ENCODE measurements at places on chromosomes 11 and 22.

GRCh38 chr11:46942172-46942571, 5.6 kb downstream of the CSTPP1 start:
- peak; percentile 59 for DNase-seq

DNA sequence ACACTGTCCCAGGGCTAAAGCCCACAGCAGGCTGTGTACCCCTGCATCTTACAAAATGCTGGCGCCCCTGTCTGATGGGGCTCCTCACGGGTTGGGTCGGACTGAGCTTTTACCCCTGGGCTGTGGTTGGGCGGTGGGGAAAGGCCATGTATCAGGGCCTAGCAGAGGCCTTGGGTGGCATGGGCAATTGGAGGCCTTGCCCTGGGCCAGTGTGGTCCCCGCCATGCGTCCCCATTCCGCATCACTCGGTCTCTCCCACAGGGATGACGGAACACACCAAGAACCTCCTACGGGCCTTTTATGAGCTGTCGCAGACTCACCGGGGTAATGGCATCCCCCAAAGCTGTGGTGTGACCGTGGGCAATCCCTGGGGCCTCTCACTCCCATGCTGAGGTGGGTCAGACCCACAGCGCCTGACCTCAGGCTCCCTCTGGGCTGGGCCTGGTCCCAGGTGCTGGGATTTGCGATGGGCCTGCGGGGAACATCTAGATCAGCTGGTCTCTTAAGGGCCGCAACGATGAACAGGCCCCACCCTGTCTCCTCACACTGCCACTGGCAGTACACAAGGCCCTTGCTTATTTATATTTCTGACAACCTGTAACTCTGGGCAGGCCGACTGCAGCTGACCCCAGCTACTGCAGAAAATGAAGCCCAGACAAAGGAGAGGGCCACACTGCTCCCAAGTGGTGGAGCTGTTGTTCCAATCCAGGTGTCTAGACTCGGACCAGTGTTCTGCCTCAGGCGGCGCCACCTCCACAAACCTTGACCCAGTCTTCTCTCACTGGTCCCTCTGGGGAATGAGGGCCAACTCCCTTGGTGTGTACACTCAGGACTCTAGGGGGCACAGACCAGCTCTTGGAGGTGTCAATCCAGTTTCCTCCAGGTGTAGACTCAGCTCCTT, 12.3 kb downstream of the SLC16A8 start:
- DNase-seq = no peak

DNA sequence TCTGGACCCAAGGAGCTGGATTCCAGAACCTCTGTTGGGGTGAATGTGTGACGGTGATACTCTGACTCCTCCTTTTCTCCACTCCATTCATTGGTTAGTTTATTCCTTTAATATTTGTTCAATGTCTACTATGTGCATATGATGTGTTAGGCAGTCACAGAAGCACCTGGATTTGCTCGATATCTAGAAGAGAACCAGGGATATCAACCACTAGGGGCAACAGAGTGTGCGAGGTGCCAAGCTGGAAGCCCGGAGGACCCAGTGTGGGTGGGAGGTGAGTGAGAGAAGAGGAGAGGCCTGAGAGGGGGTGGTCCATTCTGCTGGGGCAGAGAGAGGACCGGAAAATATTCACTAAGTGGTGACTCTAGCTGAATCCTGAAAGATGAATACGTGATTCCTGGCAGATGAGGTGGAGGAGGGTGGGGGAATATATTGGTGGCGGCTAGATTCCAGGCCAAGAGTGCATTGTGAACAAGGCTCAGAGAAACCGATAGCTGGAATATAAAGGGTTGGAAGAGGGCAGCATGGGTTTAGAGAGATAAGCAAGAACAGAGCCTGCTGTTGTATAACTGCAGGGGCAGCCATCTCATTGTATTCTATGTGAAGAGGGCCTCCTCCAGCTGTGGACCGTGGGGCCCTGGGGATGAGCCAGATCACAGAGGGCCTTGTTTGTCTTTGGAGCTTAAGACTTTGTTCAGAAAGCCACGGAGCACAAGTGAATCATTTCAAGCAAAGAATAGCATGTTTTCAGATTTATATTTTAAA, 6.9 kb upstream of the TIMP3 start:
- DNase-seq = peak; percentile 58

DNA sequence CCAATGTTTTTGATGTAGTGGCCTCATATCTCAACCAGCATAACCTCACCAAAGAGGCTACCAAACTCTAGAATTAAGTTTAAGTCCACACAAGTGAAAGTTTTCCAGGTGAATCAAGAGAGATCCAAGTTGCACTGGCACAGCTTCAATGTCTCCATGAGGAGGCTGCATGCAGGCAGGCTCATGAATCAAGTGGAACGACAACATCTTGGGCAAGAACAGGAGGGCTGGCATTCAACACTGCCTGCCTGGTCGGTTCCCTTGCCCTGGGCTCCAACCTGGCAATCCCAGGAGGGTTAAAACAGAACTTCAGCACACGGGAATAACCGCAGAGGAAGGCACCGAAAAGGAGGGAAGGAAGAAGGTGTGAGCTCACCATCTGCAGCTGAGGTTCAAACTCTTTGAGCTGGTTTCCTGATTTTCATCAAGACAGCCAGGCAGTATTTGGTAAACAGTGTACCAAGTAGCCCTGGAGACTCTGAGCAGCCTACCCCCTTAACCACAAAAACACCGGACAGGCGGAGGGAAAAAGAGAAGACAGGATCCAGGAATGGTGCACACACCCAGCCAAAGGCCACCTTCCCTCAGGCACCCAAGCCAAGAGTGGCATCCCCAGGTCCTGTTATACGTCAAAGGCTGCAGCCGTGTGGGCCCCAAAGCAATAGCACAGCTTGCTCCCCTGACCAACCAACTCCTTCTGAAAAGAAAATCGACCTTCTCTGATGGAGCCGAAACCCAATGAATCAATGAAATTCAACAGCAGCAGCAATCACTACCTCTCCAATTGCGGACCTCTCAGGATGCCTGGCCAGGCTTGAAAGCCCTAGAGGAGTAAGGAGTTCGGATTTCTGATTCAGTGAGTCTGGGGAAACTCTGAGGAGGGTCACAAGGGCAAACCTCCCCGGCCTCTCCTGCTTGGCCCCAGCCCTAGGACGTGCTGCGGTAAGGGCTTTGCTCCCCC, 1.3 kb downstream of the PACSIN2 start:
- DNase-seq = peak; percentile 45

GRCh38 chr11:85752201-85752889, 58.6 kb downstream of the SYTL2 start:
- no peak for DNase-seq

GRCh38 chr11:71183878-71184277, 68.5 kb downstream of the SHANK2 start:
- DNase-seq = no peak

DNA sequence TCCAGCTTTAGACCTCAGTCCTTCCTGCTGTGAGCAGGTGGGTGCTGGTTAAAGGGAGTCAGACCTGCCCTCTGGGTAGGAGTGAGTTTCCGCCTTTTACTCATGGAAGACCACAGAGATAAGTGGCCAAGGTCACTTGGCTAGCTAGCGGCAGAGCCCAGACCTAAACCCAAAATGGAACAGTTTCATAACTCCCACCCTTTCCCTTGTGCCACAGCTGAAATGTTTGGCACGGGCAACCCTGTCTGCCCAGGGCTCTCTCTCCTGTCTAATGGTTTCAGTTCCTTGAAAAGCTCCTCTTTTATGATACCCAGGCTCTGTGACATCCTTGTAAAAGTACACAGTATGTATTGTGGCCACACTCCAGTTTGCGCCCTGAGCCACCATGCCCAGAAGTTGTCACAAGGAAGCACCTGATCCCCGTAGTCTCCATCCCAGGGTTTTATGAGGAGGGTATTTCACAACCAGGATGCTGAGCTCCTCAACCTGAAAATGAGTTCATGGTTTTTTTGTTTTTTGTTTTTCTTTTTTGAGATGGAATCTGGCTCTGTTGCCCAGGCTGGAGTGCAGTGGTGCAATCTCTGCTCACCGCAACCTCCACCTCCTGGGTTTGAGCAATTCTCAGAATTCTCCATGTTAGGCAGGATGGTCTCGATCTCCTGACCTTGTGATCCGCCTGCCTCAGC, 5.1 kb downstream of the MB start:
- no peak for DNase-seq

- DNase-seq = no peak
These were observed 76.1 kb downstream of the MYO7A start for GRCh38 chr11:77203901-77204753.

- no peak for DNase-seq
These were observed 24.9 kb downstream of the ART5 start for GRCh38 chr11:3616721-3617460.

- no peak for DNase-seq
These were observed 45.6 kb downstream of the TPCN2 start for GRCh38 chr11:69094111-69094914.

- DNase-seq = no peak
These were observed 1454.7 kb downstream of the FAM181B start for GRCh38 chr11:81278991-81279390.

DNA sequence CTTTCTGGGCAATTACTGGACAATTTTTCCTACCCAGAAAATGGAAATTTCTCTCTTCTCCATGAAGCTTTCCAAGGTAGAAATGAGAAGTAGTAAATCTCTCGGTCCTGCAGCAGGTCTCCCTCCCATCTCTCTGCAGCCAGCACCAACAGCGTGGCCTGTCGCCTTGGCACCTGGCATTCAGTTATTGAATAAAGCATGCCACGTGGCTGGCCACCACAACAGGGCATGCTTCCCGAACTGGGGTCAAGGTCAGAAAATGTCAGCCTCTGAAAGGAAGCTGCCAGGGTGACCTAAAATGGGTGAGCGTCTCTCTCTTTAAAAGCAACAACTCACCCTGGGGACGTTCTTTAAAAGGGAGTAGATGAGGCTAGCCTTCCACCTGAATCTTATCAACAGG, 14.0 kb downstream of the CACNG2 start:
- DNase-seq = no peak

GRCh38 chr11:57249384-57250319, 12.6 kb upstream of the APLNR start:
- DNase-seq = no peak

DNA sequence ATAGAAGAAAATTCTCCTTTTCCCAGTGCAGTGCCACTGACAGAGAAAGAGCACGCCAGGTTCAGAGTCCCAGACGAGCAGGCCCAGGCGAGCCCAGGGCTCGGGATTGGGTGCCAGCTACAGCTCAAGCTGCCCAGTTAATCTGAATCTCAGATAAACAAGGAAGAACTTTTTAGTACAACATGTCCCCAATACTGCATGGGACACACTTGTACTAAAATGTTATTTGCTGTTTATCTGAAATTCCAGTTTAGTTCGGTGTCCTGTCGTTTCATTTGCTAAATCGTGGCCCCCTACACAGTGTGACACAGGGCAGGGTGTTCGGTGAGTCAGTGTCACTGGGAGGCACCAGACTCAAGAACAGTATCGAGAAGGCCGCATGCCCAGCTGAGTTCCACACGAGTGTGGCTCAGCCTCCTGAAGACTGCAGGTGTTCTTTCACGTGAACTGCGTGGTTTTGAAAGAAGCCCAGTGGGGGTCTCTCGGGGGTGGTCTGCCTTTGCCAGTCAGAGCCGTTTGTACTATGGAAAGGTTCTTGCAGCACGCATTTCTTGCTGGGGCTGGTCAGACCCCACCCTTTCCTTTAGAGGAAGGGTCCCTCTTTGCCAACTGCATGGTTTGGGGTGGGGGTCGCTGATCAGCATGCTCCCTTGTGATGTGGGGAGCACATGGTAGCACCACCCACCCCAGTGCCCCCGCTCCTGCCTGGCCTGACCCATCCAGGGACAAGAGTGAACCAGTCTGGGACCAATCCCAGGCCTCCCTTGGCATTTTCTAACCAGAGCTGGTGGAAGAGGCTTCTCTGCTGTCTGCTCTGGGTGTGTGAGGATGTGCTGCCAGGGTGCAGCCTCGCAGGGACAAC, 115.6 kb upstream of the B3GAT1 start:
- DNase-seq = no peak

DNA sequence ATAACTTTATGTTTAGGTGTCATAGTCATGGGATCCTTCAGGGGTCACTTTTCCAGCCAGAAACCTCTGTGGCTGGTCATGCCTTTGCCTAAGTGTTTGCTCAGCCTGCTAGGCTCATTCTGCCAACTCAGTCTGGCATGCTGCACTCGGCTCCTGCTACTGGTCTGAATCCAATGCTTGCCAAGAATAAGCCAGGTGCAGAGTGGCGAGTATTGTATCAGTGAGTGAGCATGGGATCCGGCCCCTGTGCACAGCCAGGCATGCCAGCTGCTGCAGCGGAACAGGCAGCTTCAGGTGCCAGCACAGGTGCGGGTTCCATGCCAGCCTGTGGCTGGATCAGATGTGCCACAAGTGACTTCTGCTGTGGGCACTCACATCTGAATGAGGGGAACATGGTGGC, 1269.3 kb upstream of the CNTN5 start:
- no peak for DNase-seq

GRCh38 chr11:23688411-23688810, 808.4 kb upstream of the LUZP2 start:
- DNase-seq = no peak

DNA sequence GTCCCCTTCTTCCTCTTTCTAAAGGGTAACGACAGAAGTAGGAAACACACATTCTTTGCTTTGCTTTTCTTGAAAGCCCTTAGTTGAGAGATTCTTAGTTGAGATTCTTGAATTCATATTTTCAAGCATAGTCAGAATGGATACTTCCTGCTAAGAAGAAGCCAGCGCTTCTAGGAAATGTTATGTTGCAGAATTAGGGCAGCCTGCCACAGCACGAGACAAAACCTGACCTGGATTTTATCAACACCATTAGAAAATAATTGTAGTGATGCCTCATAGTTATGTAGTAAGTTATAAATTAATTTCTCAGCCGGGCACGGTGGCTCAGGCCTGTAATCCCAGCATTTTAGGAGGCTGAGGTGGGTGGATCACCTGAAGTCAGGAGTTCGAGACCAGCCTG, 37.9 kb upstream of the NUP160 start:
- peak; percentile 27 for DNase-seq

DNA sequence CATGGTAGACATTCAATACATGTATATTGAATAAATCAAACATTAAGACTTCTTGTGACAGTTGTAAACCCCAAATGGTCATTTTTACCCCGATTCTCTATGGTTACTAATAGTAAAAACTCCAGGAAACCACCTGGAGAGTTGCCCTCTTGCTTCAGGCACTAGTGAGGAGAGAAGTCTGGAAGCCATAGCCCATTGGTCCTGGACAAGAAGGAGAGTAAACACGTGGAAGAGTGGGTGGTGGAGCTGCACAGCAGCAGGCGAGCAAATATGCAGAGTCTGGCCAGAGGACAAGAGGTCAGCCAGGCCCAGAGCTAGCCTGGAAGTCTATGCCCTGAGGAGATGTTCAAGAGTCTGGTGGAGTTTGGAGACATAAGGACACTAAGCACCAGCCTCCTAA, 17.7 kb downstream of the DCHS1 start:
- DNase-seq = no peak

DNA sequence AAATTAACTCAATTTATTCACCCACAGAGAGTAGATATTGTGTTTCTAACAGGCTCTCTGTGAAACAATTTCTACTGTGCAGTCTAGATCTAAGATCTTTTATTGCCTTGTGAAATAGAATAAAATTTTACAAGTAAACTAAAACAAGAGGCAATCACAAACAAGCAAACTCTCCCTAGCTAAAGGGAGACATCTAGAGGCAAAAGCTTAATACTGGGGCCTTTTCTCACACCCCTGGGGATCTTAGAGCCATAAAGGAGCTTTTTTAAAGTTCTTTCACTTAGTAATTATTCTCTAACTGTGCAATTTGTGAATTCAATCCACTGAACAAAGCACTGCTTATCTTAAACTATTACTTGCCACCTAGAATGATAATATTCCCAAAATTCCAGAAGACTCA, 19.7 kb downstream of the ALG9 start:
- no peak for DNase-seq

- no peak for DNase-seq
These were observed 1.5 kb upstream of the AGBL2 start for GRCh38 chr11:47716692-47717091.

GRCh38 chr11:18633256-18634139, 644 bp downstream of the SPTY2D1 start:
- DNase-seq = peak; percentile 8

- DNase-seq = no peak
These were observed 172.1 kb downstream of the PGR start for GRCh38 chr11:100957499-100957898.
